ENCODE measurements at places on chromosomes 11 and 22.

- DNase-seq, result no peak
These were observed 23.9 kb downstream of the EP300 start for GRCh38 chr22:41116342-41116741.

DNA sequence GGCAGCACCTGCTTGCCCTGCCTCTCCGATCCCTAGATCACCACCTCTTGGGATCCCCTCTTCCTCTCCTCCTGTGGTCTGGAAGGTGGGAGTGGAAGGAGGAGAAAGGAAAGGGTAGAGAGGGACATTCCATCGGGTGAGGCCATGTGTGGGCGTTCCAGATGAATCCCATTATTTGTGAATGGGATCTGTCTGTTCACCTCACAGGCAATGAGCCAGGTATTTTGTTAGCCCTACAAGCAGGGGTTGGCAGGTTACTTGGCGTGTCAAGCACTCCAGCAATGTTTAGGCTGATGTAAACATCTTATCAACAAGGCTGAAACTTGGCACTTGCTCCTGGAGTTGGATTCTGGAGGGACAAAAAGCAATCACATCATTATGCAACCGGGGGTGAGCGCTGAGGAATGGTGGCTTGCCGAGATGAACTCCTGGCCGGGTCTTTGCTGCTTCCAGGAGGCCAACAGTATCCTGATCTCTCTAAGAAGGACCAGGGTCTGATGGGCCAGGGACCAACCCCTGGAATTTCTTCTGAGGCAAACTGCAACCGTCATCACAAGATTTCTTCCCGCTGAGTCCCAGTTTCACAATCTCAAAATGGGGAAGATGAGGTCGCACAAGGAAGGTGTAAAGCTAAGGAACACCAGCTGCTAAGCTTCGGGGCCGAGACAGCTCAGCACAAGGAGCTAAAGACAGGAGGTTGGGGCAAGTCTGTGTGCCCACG lies 7.8 kb downstream of the ADAMTS8 start:
- no peak for DNase-seq

- DNase-seq, result no peak
These were observed 86.9 kb upstream of the WNT11 start for GRCh38 chr11:76293189-76293631.

- DNase-seq, result no peak
These were observed 57.3 kb downstream of the TP53I11 start for GRCh38 chr11:44893308-44893822.

GRCh38 chr11:35949242-35949641 lies 5.4 kb downstream of the LDLRAD3 start:
- DNase-seq, result no peak

DNA sequence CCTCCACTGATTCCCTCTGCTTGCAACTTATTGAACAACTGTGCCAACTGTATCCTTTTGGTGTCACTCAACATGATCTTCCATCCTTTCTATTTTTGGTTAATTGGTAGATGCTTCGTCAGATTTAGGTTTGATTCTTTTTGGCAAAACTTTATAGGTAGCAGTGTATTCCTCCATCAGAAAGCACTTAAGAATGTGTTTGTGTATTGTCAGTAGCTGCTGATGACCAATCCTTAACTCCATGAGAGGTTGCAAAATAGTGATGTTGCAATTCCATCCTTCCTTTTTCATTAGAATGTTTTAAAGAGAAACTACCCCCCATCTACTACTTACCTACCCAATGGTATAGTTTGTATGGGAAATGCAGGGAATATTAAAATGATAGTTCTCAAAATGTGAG lies 22.1 kb downstream of the FAM76B start:
- no peak for DNase-seq

GRCh38 chr11:93870616-93871015 lies 20.2 kb upstream of the VSTM5 start:
- DNase-seq, result no peak

- no peak for DNase-seq
These were observed 2.4 kb downstream of the FADS1 start for GRCh38 chr11:61814247-61814957.

DNA sequence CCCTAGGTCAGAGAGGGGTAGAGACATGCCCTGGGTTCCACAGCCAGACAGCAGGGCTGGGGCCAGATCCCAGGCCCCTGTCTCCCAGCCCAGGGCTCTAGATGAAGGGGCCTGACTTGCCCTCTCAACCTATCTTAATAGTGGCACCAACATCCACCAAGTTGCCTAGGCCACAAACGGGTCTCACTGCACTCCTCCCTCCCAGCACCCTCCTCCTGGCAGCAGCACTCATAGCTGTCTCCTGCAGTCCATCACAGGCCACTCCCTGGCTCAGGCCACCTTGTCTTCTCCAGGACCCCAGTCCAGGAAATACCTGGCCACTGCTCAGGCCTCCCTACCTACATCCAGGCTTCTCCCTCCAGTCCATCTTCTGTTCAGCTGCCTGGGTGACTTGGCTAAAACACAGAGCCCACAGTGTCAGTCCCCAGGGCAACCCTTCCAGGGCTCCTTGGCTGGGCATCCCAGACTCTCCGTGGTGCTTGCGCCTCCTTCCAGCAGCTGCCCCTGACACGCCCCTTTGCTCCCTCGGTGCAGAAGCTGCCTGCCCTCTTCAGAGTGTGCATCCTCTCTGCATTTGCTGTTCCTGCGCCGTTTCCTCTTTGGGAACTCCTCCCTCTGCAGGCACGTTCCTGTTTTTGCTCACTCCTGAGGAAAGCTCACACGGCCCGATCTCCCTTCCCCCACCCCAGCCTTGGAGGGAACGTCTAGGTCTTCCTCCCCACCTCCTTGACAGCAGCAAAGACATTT lies 40.5 kb downstream of the LRRC32 start:
- no peak for DNase-seq

- DNase-seq, result no peak
These were observed 5.7 kb upstream of the SMARCB1 start for GRCh38 chr22:23781065-23781464.

GRCh38 chr11:962688-963087 lies 37.0 kb downstream of the AP2A2 start:
- DNase-seq, result no peak

DNA sequence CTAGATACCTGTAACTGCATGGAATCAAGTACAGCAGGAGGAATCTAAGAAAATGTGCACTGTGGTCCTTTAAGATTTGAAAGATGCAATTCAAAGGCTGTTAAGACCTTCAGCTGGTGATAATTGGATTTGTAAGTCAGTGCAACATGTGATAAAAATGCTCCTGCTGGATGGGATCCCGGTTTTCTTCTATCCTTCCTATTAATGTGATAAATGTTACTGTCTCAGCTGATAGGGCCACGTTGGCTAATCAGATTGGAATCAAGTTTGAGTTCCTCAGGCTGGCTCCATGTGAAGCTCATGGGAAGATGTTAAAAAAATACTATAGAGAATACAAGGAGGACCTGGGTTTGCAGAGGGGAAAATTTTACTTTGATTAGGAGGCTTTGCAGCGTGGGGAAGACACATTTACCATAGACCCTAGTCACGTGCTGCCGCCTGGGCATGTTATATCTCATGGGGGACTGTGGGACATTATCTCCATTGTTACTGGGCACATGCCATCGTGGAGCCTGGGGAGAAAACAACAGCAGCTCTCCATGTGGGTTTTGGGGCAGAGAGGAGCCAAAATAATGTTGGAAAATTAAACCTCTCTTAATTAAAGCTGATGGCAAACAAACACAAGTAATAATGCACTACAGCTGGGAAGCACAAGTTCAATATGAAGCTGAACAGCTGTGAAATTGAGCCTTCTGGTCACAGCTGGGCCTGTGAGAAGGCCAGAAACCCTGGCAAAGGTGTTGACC lies 652.5 kb downstream of the NTM start:
- no peak for DNase-seq

- no peak for DNase-seq
These were observed 13.1 kb upstream of the GRK3 start for GRCh38 chr22:25551396-25551795.

DNA sequence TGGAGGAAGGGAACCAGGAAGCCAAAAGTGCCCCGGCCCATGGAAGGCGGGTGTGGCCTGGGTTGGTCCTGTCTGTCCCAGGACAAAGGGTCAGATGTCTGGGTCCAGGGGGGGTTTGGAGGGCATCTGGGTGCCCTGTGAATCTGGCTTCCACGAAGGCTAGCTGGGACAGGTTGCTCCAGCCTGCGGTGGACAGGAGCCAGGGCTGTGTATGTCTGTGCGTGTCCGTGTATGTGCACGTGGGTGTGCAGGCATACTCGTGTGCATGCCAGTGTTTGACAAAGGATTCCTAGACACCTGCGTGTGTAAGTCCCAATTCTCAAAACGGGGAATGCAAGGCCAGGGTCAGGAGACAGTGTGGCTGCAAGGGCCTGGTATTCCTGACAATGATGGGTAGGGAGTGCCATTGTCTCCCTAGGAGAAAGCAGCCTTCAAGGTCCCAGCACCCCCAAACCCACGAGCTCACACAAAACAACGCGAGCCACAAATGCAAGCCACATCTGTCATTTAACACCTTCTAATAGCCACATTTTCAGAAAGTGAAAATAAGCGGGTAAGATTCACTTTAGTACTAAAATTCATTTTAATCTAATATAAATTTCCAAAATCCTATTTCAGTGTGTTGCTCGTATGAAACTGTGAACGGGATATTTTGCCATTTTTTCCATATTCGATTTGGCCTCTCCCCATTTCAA lies 78.4 kb upstream of the WNT7B start:
- DNase-seq, result no peak

GRCh38 chr22:20392983-20393704 lies 807 bp upstream of the ZNF74 start:
- DNase-seq, result no peak

DNA sequence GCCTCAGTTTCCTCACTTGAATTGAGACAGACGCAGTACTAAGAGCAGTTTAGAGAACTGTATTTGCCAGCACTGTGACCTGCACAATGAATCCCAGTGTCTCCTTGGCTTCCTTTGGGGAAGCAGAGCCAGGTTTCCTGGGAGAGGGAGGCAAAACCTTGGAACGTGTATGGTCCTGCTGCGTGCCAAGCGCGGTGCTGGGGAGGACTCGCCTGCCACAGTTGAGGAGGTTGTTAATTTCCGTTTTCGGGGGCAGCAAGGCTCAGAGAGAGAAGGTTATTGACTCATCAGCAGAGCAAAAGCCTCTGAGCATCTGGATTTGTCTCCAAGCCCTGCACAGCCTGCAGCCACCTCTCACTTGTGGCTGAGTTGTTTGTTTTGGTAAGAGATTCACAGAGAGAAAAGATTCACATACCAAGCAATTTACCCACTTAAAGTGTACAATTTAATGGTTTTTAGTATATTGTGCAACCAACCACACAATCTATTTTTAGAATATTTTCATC lies 10.8 kb downstream of the SYT12 start:
- no peak for DNase-seq

DNA sequence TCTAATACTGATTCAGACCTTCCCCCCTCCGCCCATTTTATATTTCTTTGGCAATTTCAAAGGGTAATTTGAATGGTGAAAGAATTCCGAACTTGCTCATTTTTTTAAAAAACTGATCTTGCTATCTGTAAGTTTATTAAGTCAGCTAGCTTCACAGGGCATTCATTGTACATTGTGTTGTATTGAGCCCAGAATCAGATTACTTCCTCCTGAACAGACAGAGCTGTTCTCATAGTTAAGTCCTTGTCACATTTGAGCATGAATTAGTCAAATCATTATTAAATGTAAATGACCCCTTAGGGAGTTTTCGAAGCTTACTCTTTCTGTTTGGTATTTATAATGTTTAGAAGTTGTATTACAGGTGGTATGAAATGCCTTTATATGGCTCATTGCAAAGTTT lies 34.4 kb downstream of the CYP2R1 start:
- DNase-seq, result no peak

GRCh38 chr11:19453651-19454257 lies 213.0 kb upstream of the E2F8 start:
- DNase-seq, result no peak

DNA sequence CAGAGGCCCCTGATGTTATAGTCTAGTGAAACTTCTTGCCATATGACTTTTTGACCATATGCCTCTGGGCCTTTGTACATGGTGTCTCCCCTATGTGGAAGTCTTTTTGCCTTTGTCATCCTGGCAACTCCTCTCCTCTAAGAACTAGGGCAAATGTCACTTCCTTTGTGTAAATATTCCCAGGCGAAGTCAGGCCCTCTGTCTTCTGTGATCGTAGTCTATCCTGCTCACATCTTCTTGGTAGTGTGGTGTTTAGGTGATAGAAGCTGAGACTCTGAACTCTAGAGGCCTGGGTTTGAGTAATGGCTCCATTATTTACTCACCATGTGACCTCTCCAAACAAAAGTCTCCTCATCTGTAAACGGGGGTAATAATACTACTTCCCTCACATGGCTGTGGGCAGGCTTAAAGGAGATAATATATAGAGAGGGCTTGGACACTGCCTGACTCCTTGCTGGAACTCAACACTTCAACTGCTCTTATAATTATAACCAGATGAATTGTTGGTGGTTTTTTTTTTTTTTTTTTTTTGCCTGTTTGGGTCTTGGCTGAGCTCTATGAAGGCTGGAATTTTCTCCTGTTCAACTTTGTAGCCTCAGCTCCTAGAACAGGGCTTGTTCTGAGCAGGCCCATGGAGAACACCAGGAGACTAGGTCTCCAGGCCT lies 43.8 kb downstream of the INSC start:
- DNase-seq, result no peak

GRCh38 chr11:44351898-44352498 lies 42.1 kb upstream of the ALX4 start:
- no peak for DNase-seq

DNA sequence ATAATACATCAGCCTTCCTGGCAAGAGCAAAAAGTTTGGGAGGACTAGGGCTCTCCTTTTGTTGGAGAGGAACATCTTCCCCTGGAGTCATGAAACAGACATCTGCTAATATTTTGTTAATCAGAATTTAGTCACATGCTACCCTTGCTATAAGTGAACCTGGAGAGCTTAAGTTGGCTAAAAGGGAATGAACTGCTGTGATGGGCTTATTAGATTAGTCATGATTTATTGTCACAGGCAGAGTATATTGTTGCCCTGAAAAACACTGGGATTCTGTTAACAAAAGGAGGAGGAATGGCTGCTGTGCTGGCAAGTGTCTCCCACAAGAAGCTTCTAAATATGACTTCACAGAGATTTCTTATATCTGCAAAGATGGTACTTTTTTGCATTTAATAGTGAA lies 16.0 kb downstream of the TCP11L1 start:
- no peak for DNase-seq

DNA sequence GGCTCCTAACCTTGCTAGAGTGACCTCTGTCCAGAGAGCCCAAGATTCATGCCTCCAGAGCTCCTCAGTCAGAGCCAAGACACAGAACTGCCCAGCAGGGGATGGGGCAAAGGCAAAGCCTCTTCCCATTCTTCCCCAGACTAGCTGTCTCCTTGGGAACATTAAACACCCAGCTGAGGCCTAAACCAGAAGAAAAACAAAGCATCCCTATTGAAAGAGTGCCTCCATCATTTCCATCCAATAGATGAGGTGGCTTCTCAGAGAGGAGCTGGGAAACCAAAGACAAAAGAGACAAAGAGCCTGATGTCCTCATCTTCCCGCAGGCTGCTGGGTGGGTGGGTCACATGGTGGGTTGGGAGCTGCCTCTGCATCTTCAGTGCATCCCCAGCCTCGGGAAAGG lies 37.4 kb downstream of the COMMD9 start:
- DNase-seq, result no peak
